Stimulated activated CD4-positive, alpha-beta T cell treated with anti-CD3 and anti-CD28 coated beads, TNF-alpha, amount 100 ng/mL, for 1 hour (primary cell): ENCODE measurements at places on chromosomes 5 and 9.

DNA sequence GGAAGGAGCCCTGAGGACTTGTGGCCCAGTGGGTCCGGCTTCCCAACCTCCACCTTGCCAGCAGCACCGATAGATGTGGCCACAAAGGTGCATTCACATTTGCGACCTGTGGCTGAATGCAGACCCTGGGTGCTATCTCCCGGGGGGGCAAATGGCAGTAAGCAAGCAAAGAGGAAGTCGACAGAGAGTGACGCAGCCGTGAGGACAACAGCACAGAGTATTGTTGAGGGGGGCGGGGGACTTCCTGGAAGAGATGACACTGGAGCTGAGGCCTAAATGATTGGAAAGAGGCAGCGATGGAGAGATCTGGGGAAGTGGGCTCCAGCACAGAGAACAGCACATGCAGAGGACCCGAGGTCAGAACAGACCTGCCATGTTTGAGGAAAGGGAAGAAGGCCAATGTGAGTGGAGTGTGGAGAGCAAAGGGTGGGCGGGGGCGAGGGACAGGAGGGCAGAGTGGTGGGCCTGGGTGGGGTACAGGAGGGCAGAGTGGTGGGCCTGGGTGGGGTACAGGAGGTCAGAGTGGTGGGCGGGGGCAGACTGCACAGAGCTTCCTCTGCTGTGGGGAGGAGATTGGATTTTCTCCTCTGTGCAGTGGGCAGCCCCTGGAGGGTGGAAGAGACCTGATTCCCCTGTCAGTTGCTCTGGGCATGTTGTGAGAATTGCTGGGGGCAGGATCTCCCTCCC lies 42.6 kb downstream of the ADAMTS2 start:
- no peak for DNase-seq

DNA sequence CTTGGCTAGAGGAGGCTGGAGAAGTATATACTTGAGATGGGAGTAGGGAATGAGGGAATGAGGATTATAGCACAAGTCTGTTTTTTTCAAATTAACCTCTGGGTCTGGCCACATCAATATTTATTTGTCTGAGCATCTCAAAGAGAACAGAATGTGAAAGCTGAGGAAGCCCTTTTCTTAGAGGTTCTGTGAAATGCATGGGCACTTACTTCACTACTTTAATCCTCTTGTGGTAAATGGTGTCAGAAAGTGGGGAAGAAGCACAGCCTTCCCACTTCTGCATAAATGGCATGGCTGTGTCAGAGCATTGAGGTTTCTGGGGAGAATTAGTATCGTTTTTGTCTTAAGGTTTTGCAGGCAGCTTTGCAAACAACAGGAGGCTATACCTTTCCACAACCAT lies 48.6 kb downstream of the SPATA31D1 start:
- no peak for DNase-seq

DNA sequence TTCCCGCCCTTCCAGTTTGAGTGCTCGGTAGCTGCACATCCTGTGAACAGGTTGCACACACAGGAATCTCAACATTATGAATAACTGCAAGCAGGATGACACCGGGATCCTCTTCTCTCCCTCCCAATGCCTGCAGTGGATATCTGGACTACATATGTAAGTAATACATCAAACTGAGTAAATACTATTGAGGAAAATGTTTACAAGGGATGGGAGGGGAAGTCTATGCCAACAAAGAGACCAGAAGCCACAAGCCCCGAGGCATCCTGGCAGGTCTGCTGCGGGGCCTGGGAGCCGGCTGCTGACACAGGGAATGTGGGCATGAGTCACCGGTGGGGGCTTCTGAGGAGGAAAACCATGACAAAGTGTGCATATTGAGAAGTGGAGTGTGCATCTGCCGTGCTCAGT lies 8.6 kb upstream of the ANKRD33B start:
- no peak for DNase-seq

DNA sequence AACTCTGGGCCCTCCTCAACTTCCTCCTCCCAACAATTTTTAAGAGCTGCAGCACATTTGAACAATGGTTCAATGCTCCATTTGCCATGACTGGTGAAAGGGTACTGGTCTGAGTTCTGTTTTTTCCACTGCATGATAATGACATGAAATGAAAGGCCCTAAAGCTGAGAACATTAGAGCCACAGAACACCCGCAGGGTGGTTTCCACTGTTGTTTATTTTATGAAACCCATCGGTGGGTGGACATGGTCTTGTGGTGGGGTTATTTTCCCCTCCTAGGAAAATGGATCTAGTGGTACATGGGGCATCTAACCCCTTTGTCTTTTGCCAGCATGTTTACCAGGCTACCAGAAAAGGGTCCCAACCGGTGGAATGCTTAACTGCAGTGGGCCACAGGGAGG lies 71.8 kb downstream of the SMARCA2 start:
- no peak for DNase-seq

- DNase-seq = no peak
Measured at GRCh38 chr5:87020099-87020934, 247.4 kb upstream of the RASA1 start.

- DNase-seq = no peak
Measured at GRCh38 chr5:174221436-174221835, 175.9 kb downstream of the NSG2 start.
